Bladder microvascular endothelial cell (primary cell): ENCODE measurements at places on chromosomes 2 and 18. TPM values are rescaled to one million over a fixed set of nuclear protein-coding genes. Genes with fewer than 3 reads are reported as not detected.

The LRP2 gene
- not detected in 2 replicates for total RNA-seq

The DYNAP gene
- not detected in 2 replicates for total RNA-seq

The NYAP2 gene
- total RNA-seq, result not detected in 2 replicates

The IL36RN gene
- not detected in 2 replicates for total RNA-seq

The DIPK1C gene
- total RNA-seq, result not detected in 2 replicates

The GRHL1 gene
- total RNA-seq, result 0.16 and 1.3 TPM in 2 replicates

The MYO3B gene
- not detected in 2 replicates for total RNA-seq

The FAM110C gene
- 0.13 TPM in 1 of 2 replicates, not detected in the other for total RNA-seq

The IL1F10 gene
- total RNA-seq, result not detected in 2 replicates

The GORASP2 gene
- total RNA-seq, result 16.8 and 25.4 TPM in 2 replicates

The CPO gene
- total RNA-seq, result 0.19 TPM in 1 of 2 replicates, not detected in the other

The AMER3 gene
- total RNA-seq, result not detected in 2 replicates

The SEH1L gene
- 21.2 and 64.4 TPM in 2 replicates for total RNA-seq

The CDH2 gene
- total RNA-seq, result 4.7 and 17.4 TPM in 2 replicates

The VAMP5 gene
- total RNA-seq, result 85.5 and 129 TPM in 2 replicates

The MOGAT1 gene
- not detected in 2 replicates for total RNA-seq

The NEURL3 gene
- total RNA-seq, result 0.32 and 2.0 TPM in 2 replicates

The ATP6V1B1 gene
- 0.76 and 1.1 TPM in 2 replicates for total RNA-seq

The PLEKHA3 gene
- 3.9 and 11.1 TPM in 2 replicates for total RNA-seq

The REG3G gene
- total RNA-seq, result not detected in 2 replicates

The STPG4 gene
- total RNA-seq, result 0.16 and 0.31 TPM in 2 replicates

The SCN7A gene
- not detected in 2 replicates for total RNA-seq

The APOB gene
- total RNA-seq, result under 0.01 and 0.57 TPM in 2 replicates

The TMEM198 gene
- total RNA-seq, result not detected in 2 replicates

The EML6 gene
- 0.13 and 0.16 TPM in 2 replicates for total RNA-seq

The KIAA2012 gene
- not detected in 2 replicates for total RNA-seq

The GPBAR1 gene
- 0.06 and 0.16 TPM in 2 replicates for total RNA-seq

The KCNG2 gene
- total RNA-seq, result 0.63 TPM in 1 of 2 replicates, not detected in the other

The MYL12A gene
- total RNA-seq, result 1,024 and 1,357 TPM in 2 replicates

The IKZF2 gene
- 0.65 and 12.0 TPM in 2 replicates for total RNA-seq

The SGPP2 gene
- total RNA-seq, result not detected in 2 replicates

The UGT1A3 gene
- not detected in 2 replicates for total RNA-seq

The SCN9A gene
- 1.3 and 1.6 TPM in 2 replicates for total RNA-seq

The NXPH2 gene
- total RNA-seq, result not detected in 2 replicates

The SLC9A2 gene
- total RNA-seq, result under 0.01 TPM in 2 replicates

The C18orf54 gene
- total RNA-seq, result 7.3 and 18.3 TPM in 2 replicates

The SERPINB4 gene
- 0.65 TPM in 1 of 2 replicates, not detected in the other for total RNA-seq

The CTAGE1 gene
- total RNA-seq, result not detected in 2 replicates

The CRYGA gene
- not detected in 2 replicates for total RNA-seq

The FBXO15 gene
- 0.06 and 0.16 TPM in 2 replicates for total RNA-seq

The COLEC12 gene
- 0.49 and 61.7 TPM in 2 replicates for total RNA-seq

The FSHR gene
- total RNA-seq, result not detected in 2 replicates

The TAF4B gene
- 1.9 and 3.4 TPM in 2 replicates for total RNA-seq

The LYPD6B gene
- total RNA-seq, result not detected in 2 replicates

The BARD1 gene
- total RNA-seq, result 13.0 and 14.6 TPM in 2 replicates

The MOCOS gene
- total RNA-seq, result 0.19 and 0.32 TPM in 2 replicates

The ZNF804A gene
- total RNA-seq, result under 0.01 and 0.16 TPM in 2 replicates

The HOXD8 gene
- 12.6 and 13.1 TPM in 2 replicates for total RNA-seq

The RFTN2 gene
- total RNA-seq, result 7.8 and 14.2 TPM in 2 replicates

The MATN3 gene
- 1.0 and 1.9 TPM in 2 replicates for total RNA-seq

The M1AP gene
- total RNA-seq, result not detected in 2 replicates
